ENCODE measurements at places on chromosomes 5 and 9. TPM values are rescaled to one million over a fixed set of nuclear protein-coding genes. Genes with fewer than 3 reads are reported as not detected.

DNA sequence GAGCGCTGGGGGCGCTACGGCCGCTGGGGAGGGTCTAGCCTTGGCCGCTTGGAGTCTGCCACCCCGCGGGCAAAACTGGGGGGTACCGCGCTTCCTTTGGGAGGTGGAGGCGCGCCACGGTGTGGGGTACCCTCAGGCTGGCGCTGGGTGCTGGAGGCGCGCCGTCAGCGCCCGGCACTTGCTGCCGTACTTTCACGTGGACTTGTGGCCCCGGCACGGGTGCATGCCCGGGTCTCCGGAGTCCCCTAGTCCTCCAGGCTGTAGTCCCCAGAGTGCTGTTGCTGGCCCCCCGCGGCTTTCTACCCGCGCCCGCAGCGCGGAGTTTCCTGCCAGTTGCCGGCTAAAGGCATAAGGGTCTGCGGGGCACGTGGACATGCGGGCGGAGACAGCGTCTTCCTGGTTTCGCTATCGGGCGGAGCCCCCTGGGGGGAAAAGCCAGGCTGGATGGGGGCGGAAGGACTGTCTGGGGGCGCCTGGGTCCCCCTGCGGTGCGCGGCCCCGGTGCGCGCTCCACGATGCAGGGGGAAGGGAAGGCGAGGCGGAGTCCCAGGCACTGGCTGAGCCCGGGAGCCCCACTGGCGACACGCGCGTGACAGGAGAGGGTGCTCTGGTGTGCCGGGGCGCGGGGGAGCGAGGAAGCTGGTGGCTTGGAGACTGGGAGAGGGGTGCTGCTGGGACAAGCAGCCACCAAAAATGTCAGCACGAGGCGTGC lies 666 bp downstream of the PPARGC1B start:
- DNase-seq, result peak; percentile 68

The IFNA14 gene
- not detected for total RNA-seq

GRCh38 chr9:79408200-79408599 lies 163.6 kb upstream of the TLE4 start:
- no peak for DNase-seq

GRCh38 chr5:96283589-96283988 lies 149.5 kb downstream of the PCSK1 start:
- DNase-seq, result no peak

GRCh38 chr5:113357696-113358476 lies 76.9 kb downstream of the TSSK1B start:
- no peak for DNase-seq

GRCh38 chr5:23635938-23636337 lies 128.5 kb downstream of the PRDM9 start:
- DNase-seq, result no peak

DNA sequence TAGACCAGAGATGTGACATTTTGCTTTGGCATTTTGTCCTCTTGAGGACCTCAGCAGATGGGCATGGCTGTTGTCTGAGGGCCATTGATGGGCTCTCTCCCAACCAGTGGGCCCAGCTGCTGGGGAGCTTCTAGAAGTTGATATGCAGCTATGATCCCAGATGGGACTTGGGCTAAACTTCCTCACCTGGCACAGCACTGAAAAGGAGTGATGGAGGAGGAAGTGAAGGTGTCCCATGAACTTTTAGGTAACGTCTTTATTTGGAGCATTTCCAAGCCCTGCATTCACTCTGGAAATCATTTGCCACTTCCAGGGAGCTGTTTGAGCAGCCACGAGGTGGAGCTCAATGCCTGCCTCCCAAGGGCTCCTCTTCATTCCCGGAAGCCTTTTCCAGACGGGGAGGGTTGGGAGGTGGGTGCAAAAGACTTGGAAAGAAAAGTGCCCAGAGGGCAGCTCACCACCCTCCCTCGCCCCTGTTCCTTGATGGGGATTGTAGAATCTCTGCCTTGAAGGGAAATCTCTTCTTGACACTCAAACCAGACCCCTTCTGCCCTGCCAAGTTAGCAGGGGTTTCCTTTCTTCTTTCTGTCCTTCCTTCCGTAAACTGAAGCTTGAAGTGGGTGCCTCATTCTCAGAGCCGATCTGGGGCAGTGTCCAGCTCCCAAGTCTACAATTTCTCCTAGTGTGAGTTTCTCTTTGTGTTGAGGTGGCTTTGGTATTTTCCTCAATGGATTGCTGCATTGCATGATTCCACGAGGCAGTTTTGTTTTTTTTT lies 18.1 kb upstream of the NEUROG1 start:
- peak; percentile 52 for DNase-seq

- DNase-seq, result no peak
Observed at GRCh38 chr5:97635553-97635952, 452.5 kb upstream of the RIOK2 start.

The NUTM2F gene
- total RNA-seq, result not detected

DNA sequence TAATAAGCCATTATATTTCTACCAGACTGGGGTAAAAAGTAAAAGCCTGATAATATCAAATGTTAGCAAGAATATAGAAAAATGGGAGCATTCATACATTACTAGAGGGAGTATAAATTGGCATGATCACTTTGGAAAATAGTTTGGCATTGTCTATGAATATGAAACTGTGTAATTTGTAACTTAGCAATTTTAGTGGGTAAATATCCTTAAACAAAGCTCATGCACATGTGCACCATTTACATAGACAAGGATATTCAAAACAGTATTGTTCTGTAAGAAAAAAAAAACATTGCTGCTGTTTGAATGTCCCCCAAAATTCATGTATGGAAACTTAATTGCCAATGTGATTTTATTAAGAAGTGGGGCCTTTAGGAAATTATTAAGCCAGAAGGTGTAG lies 166.4 kb upstream of the SLC27A6 start:
- no peak for DNase-seq

DNA sequence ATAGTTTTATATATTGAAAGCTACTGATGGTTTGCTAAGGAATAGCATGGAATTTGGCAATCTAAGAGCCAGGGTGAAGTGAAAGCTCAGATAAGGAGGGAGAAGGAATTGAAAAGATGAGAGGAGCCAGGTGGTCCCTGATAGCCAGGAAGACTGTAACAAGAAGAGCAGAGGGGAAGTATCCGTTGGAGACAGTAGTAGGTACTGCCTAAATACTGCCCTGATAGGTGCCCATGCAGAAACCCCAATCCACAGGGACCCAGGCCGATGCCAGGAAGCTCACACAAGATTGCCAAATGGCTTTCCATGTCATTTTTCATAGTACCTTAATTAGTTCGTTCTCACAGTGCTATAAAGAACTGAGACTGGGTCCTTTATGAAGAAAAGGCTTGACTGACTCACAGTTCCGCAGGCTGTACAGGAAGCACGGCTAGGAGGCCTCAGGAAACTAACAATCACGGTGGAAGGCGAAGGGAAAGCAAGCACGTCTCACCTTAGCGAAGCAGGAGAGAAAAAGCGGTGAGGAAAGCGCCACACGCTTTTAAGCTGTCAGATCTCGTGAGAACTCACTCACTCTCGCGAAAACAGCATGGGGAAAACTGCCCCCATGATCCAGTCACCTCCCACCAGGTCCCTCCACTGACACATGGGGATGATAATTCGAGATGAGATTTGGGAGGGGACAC lies 13.0 kb downstream of the ACTL7B start:
- DNase-seq, result no peak

The PCDHB4 gene
- 2.2 TPM for total RNA-seq

GRCh38 chr5:132147663-132148062 lies 74.1 kb downstream of the CSF2 start:
- no peak for DNase-seq
